ENCODE measurements at places on chromosomes 7 and 10.
A peak's percentile ranks its signal among the peaks of the same experiment; 100 is the strongest.

DNA sequence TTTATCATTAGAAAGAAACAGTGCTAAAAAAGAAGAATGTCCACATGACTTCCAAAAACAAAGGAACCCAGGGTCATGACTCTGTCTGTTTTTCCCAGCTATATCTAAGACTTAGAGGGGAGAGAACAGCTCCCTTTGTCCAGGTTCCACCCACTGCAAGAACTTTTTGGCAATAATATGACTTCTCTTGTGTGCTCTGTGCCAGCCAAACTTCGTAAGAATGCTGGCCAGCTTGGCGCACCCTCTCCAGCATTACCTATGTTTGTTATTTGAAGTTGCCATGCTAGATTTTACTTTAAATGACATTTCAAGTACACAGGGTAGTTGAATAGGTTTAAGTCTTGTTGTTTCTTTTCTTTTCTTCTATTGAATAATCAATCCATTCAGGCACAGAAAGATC lies 371.4 kb downstream of the KCNMA1 start:
- no peak for DNase-seq

- no peak for DNase-seq
Observed at GRCh38 chr7:128206747-128207500, 34.2 kb upstream of the LEP start.

DNA sequence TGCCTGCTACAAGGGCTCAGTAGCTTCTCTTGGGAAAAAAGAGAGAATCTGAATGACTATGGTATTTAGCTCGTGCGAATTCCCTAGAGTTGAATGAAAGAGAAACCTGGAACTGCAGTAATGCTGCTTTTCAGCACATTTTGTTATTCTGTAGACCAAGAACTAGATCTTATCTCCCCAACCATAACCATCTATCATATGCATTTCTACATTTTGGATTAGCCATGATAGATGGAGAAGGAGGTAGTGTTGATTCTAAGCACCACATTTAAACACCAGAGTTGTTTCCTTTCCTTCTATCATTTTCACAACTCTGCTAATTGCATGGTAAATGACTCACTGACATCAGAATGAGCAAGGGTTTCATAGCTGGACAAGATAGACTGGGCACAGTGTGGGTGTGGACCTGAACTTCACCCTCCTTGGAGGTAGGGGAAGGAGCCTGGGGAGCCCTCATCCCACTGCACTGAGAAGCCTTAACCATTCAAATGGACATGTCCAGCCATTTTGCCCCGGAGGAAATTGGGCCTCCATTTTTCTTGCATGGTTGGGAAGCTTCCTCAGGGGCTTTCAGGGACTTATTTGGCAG lies 55.3 kb upstream of the BMPER start:
- DNase-seq = no peak

DNA sequence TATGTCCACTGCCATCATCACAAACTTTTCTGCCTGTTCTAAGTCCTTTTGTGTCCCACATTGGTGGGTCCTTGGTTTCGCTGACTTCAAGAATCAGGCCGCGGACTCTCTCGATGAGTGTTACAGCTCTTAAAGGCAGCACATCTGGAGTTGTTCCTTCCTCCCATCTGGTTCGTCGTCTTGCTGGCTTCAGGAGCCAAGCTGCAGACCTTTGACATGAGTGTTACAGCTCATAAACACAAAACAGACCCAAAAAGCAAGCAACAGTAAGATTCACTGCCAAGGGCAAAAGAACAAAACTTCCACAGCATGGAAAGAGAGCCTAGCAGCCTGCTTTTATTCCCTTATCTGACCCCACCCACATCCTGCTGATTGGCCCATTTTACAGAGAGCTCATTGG lies 30.2 kb downstream of the ASNS start:
- no peak for DNase-seq

DNA sequence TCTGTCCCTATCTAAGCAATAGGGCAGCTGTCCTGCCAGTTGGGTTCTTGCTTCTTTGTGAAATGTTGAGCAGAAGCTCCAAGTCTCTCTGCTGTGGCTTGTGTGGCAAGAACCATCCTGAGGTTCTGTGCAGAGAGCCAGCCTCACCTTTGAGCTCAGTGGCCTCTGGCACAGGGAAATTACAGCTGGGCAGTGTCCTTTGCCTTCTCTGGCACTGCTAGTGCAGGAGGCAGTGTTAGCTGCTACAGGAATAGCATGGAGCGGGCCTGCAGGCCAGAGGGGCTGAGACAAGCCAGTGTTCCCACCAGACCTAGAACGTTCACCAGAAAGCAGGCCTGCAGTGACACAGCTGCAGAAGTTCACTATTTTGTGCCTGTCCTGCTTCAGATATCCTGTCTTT lies 1.8 kb downstream of the PRXL2A start:
- DNase-seq = no peak

DNA sequence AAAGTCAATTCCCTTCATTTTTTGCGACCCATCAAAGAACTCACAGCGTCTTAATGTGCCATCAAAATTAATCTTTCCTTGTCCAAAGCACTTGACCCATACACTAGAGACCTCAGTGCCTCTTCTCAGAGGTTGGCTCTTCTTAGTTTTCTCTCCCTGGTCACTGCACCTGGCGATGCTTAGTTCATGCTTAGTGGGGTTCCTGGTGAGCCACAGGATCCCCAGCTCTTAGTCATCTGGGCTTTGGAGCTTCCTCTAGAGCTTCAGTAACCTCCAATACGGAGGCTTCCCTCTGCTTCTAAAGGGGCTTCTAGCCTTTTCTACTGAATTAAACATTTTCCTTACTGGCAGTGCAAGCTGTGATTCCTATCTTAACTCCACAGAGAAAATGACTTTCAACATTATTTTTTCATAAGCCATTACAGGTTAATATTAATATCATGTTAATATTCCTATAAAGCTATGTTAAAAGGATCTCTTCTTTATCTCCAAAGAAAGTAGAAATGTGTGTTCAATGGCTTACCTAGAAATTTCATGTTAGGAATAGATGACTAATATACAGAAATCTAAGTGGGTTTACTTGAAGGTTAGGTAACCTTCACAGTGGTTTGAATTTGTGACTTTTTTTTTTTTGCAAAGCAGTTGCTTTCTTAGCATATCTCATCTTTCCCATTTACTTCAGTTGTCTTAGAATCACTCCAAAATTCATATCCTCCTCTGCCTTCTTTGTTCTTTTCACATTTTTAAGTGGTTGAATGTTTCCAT lies 295.2 kb downstream of the CAMK1D start:
- no peak for DNase-seq

DNA sequence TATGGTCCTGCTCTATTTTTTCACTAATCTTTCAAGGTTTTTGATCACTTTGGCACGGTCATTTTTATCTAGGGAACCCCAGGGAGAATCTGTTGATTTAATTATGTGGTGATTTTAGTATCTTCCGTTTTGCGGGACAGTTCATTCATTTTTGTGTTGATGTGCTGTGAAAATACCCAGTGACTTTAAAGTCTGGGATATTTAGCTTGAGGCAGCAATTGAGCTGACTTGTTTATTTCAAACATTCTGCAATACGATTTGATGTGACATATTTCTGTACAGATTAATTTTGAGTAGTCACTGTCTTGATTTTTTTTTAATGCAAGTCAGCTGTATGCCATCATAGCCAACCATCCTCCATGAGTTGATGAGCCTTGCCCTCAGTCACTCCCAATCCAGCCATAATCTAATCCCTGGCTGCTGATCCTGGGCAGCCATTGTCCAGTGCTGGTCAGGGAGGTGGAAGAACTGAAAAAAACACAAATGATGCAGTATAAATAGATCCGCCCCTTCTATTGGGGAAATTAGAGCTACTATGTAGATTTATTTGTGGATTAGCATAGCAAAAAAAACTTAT lies 183.4 kb downstream of the CCSER2 start:
- no peak for DNase-seq

DNA sequence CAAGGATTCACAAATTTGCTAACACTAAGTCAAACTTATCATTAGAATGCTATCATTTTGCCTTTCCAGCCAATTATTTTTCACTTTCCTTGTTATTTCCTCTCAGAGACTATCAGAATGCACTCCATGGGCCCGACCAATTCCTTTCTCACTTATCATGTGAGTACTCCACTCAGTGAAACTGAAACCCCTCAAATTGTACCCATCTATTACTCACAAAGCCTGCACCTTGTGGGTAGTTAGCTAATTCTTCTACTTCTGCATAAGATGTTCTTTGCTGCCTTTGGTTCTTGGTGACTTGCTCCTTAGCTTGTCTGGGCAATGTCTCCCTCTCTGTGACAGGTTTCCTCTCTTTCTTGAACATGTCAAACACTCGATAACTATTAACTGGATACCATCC lies 35.2 kb upstream of the MBL2 start:
- DNase-seq = no peak

GRCh38 chr10:76684968-76685367 lies 952.6 kb downstream of the KCNMA1 start:
- no peak for DNase-seq

- no peak for DNase-seq
Observed at GRCh38 chr7:113392421-113392820, 274.1 kb upstream of the SMIM30 start.

DNA sequence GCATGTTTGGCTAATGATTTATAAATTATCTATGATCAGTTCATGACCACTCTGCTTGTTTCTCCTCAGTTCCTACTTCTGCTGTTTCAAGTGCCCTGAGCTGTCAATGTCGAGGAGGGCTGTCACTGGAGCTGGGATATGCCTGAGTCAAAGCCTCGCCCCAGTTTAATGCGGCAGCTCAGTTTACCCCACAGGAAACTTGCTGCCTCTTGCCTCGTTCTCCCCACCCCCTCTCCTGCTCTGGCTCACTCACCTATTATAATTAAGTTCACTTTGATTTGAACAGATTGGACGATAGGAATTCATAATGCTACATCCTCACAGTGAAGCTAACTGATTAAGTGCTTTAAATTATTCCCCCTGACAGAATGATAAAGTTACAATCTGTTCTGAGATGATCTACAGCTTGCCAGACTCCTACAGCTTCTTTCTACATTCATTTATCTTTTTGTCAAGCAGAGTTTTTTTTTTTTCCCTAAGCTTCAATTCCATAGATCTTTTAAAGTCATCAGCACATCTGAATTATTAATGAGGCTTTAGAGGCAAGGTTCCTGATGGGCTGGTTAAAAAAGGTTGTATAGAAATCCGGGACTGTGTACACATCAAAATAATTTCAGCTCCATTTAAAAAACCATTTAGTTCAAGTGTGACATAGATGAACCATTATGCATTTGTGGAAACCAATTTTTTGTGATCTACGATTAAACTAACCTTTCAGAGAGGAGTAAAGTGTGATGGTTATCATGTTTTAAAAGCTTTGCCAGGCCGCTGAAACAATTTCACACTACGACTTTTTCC lies 758.3 kb downstream of the KCNMA1 start:
- DNase-seq = no peak

DNA sequence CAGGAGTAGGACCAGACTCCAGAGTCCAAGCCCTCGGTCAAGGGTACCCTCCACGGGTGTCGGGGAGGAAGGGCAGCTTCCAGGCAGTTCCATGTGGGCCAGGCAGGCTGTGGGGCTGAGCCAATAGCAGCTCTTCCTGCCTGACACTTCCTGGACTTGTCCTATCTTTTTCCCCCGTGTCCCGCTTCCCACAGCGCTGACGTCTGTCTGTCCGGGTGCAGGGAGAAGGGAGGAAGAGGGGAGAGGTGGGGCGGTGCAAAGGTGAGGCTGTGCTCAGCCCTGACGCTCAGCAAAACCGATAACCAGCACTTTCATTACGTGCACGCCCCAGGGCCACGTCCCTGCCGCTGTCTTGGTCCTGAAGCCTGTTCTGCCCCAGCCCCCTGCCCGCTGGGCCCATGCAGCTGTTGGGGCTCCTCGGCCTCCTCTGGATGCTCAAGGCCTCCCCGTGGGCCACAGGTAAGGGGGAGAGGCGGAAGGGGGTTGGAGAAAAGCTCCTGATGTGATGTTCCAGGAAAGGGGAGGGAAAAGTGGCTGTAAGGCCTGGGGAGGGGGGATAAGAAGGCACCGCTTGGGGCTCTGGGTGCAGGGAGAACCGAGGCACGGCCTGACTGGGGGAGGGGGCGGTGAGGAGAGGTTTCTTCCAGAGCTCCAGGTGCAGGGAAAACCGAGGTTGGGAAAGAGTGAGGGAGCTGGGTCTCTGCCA lies at the start of gene MUC3A:
Gene MUC3A (plus strand): TSS at position 308 of the 706 bp plus-strand sequence. CDS start 91 bp downstream, at position 399.
- DNase-seq = peak; percentile 68

DNA sequence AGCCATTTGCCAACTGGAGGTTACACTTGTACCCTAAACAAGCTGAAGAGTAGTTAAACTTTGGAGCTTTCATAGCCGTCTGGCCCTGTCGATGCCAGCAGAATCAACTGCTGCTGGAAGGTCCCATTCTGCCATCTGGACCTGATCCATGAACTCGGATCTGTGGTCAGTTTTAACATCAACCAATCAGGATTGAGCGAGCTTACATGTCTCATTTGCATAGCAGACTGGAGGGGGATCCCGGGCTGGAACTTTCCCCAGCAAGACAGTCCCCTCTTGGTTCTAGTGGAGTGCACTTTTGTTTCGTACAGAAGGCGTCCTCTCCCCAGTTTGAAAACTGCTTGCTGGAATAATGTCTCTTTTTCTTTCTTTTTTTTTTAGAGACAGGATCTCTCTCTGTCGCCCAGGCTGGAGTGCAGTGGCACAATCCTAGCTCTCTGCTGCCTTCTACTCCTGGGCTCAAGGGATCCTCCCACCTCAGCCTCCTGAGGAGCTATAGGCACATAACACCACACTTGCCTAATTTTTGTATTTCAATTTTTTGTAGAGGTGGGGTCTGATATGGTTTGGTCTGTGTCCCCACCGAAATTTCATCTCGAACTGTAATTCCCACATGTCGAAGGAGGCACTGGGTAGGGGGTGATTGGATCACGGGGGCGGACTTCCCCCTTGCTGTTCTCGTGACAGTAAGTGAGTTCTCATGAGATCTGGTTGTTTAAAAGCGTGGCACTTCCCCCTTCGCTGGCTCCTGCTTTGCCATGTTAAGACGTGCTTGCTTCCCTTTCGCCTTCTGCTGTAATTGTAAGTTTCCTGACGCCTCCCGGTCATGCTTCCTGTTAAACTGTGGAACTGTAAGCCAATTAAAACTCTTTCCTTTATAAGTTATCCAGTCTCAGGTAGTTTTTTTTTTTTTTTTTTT lies 42.8 kb upstream of the SEPHS1 start:
- DNase-seq = no peak

DNA sequence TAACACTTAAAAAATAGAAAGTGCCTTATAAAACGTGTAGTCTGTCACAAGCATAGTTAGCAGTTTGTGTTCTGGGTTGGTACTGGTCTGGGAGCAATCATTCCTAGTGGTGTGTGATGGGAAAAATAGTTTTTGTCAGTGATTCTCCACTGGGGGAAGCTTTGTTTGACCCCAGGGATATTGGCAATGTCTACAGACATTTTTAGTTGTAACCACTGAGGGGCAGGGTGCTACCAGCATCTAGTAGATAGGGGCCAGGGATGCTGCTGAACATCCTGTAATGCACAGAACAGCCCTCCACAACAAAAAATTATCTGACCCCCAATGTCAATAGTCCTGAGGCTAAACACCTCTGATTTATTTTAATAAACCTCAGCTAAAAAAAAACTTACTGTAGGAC lies 51.6 kb upstream of the CREB5 start:
- DNase-seq = no peak

- no peak for DNase-seq
Observed at GRCh38 chr10:71390461-71390835, 6.3 kb upstream of the CDH23 start.

- no peak for DNase-seq
Observed at GRCh38 chr10:132560241-132560731, 22.7 kb downstream of the INPP5A start.

All from hepatocyte (in vitro differentiated cells).